Heart left ventricle (tissue), 16 donors: ENCODE measurements at places on chromosomes 2 and 18. TPM values are rescaled to one million over a fixed set of nuclear protein-coding genes. Genes with fewer than 3 reads are reported as not detected.

SCYGR3 gene
- not detected for polyA plus RNA-seq

LAMA1 gene
- polyA plus RNA-seq = 0.08 TPM

CRACDL gene
- 1.7 TPM for polyA plus RNA-seq

ABCB11 gene
- polyA plus RNA-seq = not detected

CTDSP1 gene
- polyA plus RNA-seq = 74.4 TPM

SERPINB4 gene
- 0.85 TPM for polyA plus RNA-seq

PAX8 gene
- not detected for polyA plus RNA-seq

STAT1 gene
- polyA plus RNA-seq = 7.8 TPM

LCT gene
- not detected for polyA plus RNA-seq
